ENCODE measurements at places on chromosomes 12 and 14.

GRCh38 chr12:109804820-109805761 lies 28.1 kb downstream of the TRPV4 start:
- DNase-seq: peak; percentile 36

DNA sequence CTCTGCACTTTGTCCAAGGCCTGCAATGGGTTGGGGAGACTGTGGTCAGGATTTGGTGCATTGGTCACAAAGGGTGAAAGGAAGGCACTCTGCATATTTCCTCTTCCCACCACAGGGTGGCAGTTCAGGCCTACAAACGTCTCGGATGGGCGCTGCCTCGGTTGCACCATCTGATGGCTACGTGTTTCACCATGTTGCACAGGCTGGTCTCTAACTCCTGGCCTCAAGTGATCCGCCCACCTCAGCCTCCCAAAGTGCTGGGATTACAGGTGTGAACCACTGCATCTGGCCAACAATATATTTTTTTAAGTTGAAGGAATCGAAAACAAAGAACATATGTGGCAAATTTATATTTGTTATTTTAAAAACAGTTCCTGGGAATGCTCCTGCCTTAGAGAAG lies 35.1 kb downstream of the TMBIM6 start:
- DNase-seq: no peak

- DNase-seq: no peak
Observed at GRCh38 chr12:5571115-5571514, 139.2 kb downstream of the NTF3 start.

DNA sequence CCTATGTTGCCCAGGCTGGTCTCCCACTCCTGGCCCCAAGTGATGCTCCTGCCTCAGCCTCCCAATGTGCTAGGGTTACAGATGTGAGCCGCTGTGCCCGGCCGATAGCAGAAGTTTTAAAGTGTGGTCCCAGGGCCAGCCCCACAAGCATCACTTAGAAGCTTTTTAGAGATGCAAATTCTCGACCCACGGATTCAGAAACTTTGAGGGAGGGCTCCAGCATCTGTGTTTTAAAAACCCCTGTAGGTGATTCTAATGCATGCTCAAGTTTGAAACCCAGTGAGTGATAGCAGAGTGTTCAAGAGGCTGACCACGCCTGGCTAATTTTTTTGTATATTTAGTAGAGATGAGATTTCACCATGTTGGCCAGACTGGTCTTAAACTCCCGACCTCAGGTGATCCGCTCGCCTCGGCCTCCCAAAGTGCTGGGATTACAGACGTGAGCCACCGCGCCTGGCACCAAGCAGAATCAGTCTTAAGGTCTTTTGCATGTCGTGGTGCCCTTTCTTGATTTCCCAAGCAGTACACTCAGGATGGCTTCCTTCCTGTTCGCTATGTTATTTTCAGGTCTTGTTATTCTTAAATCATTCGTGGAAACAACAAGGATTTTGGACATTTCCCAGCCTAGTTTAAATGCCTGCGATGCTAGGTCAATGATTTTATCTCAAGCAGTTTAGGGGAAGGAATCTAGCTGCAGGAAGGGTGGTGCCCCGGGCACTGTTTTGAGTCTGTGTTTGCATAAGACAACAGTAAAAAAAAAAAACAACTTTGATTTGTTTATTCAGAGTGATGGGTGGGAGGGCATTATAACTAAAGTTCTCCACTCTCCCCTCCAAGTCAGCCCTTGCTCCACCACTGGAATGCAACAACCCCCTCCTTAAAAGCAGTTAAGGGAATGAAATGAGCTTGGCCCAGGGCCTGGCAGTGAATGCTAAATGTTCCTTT lies 9.2 kb upstream of the RILPL2 start:
- no peak for DNase-seq

GRCh38 chr14:104366931-104367865 lies 212.4 kb upstream of the C14orf180 start:
- DNase-seq: no peak

DNA sequence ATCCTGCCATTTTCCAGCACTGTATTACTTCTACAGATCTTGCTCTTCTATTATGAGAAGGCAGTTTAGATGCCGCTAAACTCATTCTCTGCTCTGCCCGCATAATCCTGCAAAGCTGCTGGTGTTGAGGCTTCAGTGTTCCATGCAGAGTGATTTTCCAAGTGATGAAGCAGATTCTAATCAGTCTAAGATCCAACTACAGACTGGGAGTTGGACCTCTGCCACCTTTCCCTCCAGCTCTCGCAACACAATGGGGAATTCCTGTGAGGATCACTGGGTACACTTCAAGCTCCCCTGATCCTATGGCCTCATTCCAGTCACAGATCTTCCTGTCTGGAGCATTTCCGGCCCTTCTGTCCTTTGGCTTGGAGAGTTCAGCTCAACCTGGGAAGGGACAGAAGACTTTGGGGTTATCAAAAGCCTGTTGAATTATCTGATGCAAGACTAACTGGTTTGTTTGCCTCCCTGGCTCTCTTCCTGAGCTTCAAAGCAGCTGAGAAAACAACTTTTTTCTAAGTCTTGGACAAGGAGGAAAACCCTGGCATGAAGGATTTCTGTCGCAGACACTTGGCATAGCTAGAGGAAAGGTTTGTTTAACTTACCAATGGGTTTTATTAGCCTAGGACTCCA lies 333.9 kb downstream of the ZFP36L1 start:
- DNase-seq: no peak

DNA sequence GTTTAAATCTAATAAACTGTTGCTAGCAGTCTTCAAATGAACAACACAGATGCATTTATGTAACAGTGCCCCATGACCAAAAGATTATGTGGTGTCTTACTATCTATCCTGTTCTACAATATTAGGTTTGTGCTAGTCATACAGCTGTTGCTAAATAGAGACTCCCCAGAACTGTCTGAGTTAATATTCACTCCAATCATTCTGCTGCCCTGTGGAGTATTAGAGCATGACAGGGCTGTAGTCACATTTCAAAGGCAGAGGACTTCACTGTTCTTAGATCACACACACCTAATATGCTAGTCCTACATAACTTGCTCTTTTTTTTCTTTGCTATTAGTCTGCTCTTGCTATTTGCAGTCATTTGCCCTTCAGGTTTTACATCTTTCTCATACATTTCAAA lies 157.6 kb upstream of the MDGA2 start:
- no peak for DNase-seq
